ENCODE measurements at places on chromosomes 12 and 14.

- DNase-seq = peak; percentile 7
Measured at GRCh38 chr14:23402296-23403138, 5.6 kb downstream of the MYH6 start.

DNA sequence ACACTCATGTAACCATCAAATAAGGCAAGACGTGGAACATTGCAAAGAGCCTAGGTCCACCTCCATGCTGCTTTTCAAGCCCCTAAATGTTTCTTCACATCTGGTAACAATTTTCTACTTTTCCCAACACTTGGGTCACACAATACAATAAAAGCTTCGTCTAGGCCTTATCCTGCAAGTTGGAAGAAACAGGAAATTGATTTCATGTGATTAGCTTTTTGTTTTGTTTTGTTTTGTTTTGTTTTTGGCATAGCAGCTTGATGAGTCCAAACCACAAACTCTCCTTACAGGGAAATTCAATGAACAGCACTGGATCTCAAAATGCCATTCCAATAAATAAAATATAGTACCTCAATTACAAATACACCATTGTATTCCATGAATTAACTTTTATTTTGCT lies 19.3 kb downstream of the TAS2R50 start:
- peak; percentile 41 for DNase-seq

GRCh38 chr14:93898081-93898611 lies 29.0 kb upstream of the FAM181A start:
- DNase-seq = no peak

GRCh38 chr12:115639648-115640012 lies 637.9 kb downstream of the MED13L start:
- DNase-seq = no peak

- peak; percentile 60 for DNase-seq
Measured at GRCh38 chr12:89768586-89769482, 60.2 kb upstream of the ATP2B1 start.

- DNase-seq = no peak
Measured at GRCh38 chr12:27651201-27651600, 45.0 kb upstream of the REP15 start.

DNA sequence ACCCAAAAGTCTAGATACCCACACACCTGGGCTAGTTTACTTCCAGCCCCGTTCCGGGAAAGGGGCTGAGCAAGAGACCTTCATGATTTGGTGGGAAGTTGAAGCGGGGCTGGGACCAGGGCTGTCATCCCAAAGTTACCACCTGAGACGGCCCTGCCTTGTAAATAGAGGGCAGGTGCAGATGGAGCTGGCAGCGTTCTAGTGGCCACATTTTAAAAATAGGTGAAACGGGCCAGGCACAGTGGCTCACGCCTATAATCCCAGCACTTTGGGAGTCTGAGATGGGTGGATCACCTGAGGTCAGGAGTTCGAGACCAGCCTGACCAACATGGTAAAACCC lies 43.4 kb downstream of the NFKBIA start:
- no peak for DNase-seq

- DNase-seq = no peak
Measured at GRCh38 chr14:85301506-85301905, 228.4 kb upstream of the FLRT2 start.

- no peak for DNase-seq
Measured at GRCh38 chr14:32403688-32404087, 74.6 kb downstream of the AKAP6 start.

- no peak for DNase-seq
Measured at GRCh38 chr14:81301813-81302212, 81.1 kb upstream of the GTF2A1 start.

- no peak for DNase-seq
Measured at GRCh38 chr12:5525783-5526367, 94.0 kb downstream of the NTF3 start.

- no peak for DNase-seq
Measured at GRCh38 chr14:103801459-103801858, 45.9 kb downstream of the PPP1R13B start.

- no peak for DNase-seq
Measured at GRCh38 chr12:23423796-23424195, 525.7 kb downstream of the SOX5 start.

DNA sequence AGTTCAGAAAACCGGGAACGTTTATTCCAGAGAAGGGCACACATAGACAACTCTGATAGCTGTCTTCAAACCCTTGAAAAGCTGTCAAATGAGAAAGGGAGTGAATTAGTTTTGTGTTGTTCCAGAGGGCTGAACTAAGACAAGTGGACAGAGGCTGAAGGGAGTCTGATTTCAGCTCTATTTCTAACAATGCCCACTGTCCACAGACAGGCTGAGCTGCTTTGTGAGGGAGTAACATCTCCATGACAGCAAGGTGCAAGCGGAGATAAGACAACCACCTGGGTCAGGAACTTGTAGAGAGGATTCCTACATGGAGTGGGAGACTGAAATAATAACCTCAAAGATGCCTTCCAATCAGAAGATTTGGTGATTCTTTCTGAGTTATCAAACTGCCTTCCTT lies 25.6 kb upstream of the PARP11 start:
- DNase-seq = no peak

DNA sequence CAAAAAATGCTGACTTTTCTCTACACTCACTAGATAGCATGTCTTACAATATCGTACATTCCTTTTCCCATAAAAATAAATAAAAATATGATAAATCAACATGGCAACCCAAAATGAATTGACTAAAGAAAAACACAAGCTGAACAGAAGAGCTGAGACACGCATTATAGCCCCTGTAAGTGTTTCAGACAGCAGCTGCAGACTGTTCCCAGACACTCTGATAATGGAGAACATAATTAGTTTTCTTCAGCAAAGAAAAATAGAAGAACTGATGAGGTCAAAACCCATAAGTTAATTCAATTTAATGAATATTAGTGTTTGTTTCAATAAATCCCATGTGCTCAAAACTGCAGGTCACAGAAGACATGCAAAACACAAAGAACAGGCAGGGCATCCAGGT lies 23.8 kb downstream of the ST8SIA1 start:
- no peak for DNase-seq

- DNase-seq = no peak
Measured at GRCh38 chr12:2963760-2964292, 4.6 kb downstream of the TEAD4 start.

- DNase-seq = no peak
Measured at GRCh38 chr14:37992499-37992898, 215.2 kb upstream of the SSTR1 start.

DNA sequence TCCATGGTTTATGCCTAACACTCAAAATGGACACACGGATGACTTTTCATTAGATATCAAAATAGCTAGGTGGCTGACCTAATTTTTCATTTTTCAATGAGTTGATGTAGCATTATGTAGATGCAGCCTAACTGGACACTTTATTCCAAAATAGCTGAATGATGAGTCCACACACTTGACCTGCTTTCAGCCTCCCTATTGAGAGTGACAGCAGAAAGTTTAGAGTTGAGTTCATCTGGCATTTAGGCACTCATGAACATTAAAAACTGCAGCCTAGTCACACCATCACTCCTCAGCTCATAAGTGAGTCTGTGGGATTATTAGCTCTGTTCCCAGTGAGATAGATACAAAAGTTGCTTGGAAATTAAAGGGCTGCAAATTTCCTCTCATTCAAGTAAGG lies 307.3 kb upstream of the PRKD1 start:
- DNase-seq = no peak

- DNase-seq = no peak
Measured at GRCh38 chr12:88505696-88506095, 74.6 kb downstream of the KITLG start.

GRCh38 chr12:40168001-40168400 lies 56.8 kb upstream of the LRRK2 start:
- no peak for DNase-seq

DNA sequence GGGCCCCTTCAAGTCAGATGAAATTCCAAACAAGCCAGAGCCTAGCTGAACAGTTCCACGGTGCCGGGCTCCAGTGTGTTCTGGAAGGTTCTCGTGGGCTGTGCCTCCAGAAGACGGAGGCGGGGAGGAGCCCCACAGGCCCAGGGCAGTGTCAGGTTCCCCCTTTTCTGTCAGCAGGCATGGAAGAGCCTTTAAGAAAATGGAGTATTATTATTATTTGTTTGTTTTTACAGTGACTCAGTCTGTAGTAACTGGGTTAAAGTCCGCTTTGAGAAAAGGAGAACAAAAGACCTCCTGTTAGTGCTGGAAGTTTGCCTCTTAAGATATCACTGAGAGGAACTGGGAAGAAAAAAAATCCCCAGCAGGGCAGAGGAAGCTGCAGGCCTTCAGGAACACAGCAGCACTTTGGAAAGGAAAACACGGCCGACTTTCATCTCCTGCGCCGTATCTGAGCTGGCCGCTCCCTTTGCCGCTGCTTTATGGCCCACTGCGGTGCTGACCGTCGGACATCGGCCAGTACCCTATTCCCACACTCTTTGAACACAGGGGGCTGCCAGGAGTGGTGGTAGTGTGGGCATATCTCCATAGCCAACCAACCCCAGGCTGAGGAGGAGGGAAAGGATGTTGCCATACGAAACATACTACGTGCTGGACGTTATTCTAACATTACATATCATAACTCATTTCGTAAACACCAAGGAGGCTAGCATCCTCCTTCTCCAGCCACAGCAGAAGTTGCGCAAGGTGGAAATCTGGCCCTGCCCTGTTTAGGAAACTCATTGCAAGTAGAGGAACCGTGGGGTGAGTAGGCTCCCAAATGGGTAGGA lies 194.0 kb downstream of the ZFP36L1 start:
- DNase-seq = peak; percentile 89

DNA sequence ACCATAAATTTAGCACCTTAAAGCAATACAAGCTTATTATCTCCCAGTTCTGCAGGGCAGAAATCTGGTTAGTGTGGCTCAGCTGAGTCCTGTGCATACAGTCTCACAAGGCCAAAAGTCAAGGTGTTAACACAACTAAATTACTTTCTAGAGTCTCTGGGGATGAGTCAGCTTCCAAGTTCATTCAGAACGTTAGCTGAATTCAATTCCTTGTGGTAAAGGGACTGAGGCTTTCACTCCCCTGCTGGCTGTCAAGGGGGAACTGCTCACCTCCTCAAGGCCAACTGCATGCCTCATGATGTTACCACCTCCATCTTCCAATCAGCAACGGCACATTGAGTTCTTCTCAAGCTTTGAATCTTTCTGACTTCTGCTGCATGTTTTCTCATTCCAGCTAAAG lies 27.6 kb downstream of the EML5 start:
- no peak for DNase-seq

DNA sequence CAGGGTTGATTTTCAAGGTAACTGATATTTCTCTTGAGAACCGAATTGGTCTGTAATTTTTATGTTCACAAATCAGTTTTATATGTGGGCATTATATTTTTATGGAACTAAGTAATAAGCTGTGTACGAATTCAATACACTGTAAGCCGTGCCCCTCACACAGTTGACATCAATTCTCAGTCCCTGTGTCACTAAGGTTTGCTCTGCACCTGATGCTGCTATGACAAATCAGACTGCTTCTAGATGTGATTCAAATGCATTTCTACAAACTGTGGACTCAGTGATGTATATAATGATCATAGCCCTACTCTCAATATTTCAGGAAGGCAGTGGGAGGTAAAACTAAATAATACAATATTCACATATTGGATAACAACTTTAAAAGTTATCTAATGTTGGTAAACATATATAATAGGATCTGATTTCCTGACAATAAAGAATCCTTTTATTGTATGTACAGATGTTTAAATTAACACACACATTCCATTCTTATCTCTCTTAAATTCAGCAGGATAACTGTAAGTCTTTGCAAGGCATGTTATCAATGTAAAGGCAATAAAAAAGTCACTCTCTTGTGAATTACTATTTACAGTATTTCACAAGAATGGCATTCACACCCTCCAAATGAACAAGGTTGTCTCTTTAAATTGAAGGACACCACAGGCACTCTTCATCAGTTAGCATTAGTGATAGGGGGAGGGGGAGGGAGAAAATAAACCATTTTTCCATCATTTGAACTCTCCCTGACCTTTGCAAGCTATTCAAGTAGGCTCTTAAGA lies 87.2 kb upstream of the SOX5 start:
- DNase-seq = no peak

DNA sequence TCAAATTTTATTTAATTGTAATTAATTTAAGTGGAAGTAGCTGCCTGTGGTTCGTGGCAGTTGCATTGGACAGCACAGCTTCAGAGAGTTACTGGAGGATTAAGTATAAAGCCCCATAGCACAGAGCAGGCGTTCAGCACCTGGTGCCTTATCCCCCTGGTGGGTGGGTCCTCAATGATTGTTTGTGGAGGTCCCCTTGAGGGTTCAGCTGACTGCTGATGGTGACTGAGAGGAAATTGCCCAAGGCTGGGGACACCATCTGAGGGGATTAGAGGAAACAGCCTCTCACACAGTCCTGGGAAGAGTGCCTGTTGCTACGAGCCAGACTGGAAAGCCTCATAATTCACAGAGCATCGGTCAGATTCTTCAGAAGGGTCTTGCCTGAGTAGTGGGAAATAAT lies 83.4 kb upstream of the NOS1 start:
- DNase-seq = no peak

GRCh38 chr14:57487771-57488170 lies 5.9 kb downstream of the CCDC198 start:
- DNase-seq = no peak

GRCh38 chr14:91723501-91723900 lies 8.4 kb downstream of the CATSPERB start:
- no peak for DNase-seq

GRCh38 chr12:4991373-4991772 lies 52.3 kb upstream of the KCNA5 start:
- DNase-seq = no peak

GRCh38 chr12:113221997-113222729 lies 899 bp downstream of the TPCN1 start:
- no peak for DNase-seq

- peak; percentile 68 for DNase-seq
Measured at GRCh38 chr14:34498684-34499412, 36.8 kb upstream of the SPTSSA start.

DNA sequence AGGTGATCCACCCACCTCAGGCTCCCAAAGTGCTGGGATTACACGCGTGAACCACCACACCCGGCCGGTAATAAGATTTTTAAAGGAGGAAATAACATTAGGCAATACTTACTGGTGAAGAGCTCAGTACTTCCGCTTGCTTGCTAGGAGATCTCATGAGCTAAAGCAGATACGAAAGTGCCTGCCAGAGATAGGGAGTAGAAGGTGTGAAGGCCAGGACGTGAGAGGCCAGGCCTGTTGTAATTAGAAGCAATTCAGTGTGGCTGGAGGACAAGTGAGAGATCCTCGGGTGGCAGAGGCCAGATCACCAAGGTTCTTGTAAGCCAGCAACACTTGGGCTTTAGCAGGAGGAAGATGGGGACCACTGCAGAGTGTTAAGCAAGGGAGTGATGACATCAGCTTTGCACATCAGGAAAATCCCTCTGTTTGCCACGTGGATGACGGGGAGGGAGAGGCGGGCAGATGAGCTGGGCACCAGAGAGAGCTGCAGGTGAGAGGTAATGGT lies 7.6 kb downstream of the TECPR2 start:
- no peak for DNase-seq

DNA sequence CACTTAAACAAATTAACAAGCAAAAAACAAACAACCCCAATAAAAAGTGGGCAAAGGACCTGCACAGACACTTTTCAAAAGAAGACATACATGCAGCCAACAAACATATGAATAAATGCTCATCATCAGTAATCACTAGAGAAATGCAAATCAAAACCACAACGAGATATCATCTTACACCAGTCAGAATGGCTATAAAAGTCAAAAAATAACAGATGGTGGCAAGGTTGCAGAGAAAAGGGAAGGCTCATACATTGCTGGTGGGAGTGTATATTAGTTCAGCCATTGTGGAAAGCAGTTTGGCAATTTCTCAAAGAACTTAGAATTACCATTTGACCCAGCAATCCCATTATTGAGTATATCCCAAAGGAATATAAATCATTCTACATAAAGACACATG lies 34.6 kb upstream of the NT5DC3 start:
- DNase-seq = no peak

Measured in SK-MEL-5 (cell line).